ENCODE measurements at places on chromosomes 7 and 10.

- no peak for DNase-seq
These were observed 210.9 kb upstream of the CHRM2 start for GRCh38 chr7:136657482-136657921.

GRCh38 chr7:73918926-73919693 is 58.2 kb downstream of the TMEM270 start:
- no peak for DNase-seq

DNA sequence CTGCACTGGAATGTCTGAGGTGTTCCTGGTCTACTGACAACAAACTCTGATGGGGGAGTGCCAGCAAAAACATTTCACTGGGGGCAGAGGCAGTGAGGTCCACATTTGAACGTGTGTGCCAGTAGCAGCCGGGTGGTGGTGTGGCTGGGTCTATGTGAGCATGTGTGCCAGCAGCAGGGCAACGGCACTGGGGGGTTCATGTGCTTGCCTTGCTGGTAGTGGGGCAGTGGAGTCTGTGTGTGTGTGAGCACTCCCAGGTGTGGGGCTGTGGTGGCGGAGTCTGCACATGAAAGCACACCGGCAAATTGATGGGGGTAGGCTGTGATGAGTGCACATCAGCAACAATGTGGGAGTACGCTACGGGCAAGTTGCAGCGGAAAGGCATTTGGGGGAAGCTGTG is 49.4 kb upstream of the SORCS1 start:
- no peak for DNase-seq

- peak; percentile 81 for DNase-seq
These were observed 209.4 kb upstream of the KLF14 start for GRCh38 chr7:130943336-130943901.

GRCh38 chr7:130649004-130649790 is 19.4 kb downstream of the COPG2 start:
- DNase-seq = no peak

DNA sequence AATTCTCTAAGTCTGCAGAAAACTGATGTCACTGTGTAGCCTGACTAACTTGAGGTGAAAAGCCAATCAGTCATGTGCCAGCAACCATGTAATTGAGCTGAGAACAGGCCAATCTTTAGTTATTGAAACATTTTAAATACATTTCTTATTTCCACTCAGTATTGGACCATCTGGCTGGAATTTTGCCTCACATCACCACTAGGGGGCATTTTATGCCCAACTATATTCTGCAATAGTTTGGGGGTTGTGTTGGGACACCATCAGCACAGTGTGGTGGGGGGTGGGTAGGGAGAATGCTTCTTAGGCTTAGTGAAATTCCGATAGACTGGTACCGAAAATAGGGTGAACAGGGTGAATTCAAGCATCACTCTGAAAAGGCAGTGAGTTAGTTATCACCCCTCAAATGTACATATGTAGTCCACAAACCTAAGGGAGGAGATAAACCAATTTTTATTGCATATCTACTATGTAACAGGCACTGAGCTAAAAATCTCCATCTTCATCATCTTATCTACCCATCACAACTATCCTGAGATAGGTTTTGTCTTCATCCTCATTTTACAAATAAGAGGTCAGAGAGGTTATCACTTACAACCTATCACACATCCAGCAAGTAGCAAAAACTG is 17.8 kb downstream of the NPSR1 start:
- DNase-seq = no peak
